NCI-H1105 (cell line): ENCODE measurements at places on chromosomes 7 and 10.

DNA sequence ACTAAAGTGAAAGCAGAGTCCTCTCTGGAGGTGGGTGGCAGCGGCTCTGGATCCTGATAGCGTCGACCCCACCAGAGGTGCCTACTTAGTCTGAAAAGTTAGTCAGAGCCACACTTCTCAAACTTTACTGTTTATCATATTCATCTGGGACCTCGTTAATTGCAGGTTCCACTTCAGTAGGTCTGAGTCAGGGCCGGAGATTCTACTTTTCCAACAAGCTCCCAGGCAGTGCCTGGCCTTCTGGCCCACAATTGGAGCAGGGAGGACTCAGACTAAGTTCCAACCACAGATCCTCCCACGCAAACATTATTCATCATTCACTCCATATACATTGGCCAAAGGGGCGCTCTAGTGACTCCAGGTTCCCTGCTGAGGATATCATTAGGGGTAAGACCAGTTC lies 78.1 kb downstream of the VSTM4 start:
- no peak for DNase-seq

- no peak for DNase-seq
Measured at GRCh38 chr7:12423355-12423996, 19.8 kb upstream of the VWDE start.

GRCh38 chr7:101856473-101857357 lies 39.3 kb downstream of the CUX1 start:
- no peak for DNase-seq

GRCh38 chr7:82950436-82950835 lies 212.2 kb downstream of the PCLO start:
- no peak for DNase-seq

DNA sequence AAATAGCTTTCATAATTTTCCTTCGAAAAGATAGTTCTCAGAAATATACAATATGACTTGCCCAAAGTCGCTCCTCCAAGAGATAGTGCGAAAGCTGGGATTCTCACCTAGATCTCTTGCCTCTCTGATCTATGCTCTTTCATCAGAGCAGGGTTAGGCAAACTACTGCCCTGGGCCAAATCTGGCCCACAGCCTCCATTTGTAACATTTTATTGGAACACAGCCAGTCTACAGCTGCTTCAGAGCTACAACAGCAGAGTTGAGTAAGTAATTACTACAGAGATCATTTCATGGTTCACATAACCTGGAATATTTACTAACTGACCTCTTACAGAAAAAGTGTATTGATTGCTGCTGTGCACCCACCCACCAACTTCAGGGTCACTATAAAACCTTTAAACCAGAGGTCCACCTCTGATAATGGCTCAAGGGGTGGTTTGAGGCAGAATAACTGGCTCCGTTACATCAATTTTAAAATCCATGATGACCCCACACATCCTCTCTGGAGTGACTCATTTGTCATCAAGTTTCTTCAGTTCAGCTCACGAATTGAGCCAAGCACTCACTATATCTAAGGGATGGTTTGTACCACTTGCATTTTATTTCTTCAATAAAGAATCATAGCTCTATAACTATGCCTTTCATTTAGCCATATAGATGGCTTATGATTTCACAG lies 1019.0 kb downstream of the XPNPEP1 start:
- peak; percentile 12 for DNase-seq

GRCh38 chr7:100095704-100096103 lies 5.5 kb downstream of the MCM7 start:
- no peak for DNase-seq

GRCh38 chr10:27258492-27258837 lies 17.9 kb upstream of the ACBD5 start:
- DNase-seq = no peak

- no peak for DNase-seq
Measured at GRCh38 chr10:75528392-75528791, 97.0 kb downstream of the LRMDA start.

DNA sequence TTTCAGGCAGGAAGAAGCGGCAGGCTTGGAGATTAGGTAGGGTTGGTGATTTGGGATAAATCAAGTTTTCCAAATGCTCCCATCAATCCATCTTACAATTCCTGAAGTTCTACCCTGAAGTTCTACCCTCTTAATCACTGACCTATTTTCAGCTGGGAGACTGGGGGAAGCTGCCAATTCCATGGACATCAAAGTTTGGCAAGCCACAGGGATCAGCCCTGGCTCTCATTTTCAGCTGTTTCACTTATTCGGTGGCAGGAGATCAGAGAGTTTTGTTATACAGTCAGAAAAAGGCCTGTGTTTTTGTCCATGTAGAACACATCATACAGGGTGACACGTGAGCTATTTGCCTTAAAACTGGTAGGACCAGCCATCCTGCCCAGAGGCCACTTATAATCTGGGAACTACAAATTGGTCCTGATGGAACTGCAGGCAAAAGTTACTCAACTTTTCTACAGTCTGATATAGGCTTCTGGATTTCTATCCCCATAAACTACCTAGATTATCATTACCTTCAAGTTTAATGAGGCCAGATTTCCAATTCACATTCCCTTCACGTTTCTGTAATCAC lies 112.9 kb upstream of the ZNF746 start:
- no peak for DNase-seq

GRCh38 chr10:95784279-95784913 lies 28.4 kb downstream of the ENTPD1 start:
- DNase-seq = peak; percentile 9

GRCh38 chr10:29840516-29841276 lies 205.9 kb upstream of the SVIL start:
- no peak for DNase-seq

GRCh38 chr7:70533614-70534013 lies 598.3 kb upstream of the GALNT17 start:
- no peak for DNase-seq

- no peak for DNase-seq
Measured at GRCh38 chr7:33346055-33346454, 216.7 kb downstream of the BBS9 start.

- no peak for DNase-seq
Measured at GRCh38 chr10:80580638-80581468, 43.2 kb downstream of the SH2D4B start.

DNA sequence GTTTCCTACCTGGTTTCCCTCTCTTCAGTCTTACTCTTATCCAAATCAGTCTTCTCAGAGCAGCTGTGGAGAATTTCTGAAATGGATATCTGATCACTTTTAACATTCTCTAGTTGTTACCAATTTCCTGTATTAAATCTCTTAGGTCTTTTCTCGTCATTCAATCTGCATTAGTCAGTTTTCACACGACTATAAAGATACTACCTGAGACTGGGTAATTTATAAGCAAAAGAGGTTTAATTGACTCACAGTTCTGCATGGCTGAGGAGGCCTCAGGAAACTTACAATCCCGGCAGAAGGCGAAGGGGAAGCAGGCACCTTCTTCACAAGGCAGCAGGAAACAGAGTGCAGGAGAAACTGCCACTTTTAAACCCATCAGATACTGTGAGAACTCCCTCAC lies 444.8 kb downstream of the GATA3 start:
- DNase-seq = no peak

GRCh38 chr10:73586583-73586984 lies 4.6 kb downstream of the USP54 start:
- no peak for DNase-seq

DNA sequence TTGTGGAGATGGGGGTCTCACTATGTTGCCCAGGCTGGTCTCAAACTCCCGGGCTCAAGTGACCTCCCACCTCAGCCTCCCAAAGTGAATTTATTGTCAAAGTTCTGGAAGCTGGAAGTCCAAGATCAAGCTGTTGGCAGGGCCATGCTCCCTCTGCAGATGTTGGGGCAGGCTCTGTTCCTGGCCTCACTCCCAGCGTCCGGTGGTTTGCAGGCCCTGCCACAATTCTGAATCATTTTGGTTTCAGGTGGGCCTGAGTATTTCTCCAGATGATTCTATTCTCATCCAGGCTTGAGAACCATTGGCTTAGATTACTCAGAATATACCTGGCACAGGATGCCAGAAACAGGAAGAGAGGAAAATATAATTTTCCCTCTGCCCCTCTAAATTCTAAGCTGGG lies 737.4 kb downstream of the TNS3 start:
- no peak for DNase-seq

DNA sequence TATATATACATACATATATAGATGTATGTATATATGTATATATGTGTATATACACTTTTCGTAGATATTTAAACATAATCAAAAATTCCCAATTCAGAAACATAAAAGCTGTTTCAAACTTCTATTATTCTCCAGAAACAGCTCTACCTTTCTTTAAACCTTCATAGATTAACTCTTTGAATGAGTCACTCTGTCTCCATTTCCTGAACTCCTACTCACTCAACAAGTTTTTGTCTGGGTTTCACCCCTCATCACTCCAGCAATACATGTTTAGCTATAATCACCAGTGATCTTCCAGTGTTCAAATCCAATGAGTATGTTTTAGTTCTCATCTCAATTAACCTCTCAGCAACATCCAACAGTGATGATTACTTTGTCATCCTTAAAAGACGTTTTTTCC lies 9.6 kb downstream of the DGKB start:
- no peak for DNase-seq

- DNase-seq = no peak
Measured at GRCh38 chr10:6297951-6298381, 95.2 kb downstream of the PFKFB3 start.

DNA sequence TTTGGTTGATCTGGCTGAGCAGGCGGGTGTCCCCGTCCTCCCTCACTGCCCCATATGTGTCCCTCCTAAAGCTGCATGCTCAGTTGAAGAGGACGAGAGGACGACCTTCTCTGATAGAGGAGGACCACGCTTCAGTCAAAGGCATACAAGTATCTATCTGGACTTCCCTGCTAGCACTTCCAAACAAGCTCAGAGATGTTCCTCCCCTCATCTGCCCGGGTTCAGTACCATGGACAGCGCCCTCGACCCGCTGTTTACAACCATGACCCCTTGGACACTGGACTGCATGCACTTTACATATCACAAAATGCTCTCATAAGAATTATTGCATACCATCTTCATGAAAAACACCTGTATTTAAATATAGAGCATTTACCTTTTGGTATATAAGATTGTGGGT lies 26.9 kb upstream of the TRIM56 start:
- DNase-seq = no peak

GRCh38 chr10:16975188-16975587 lies 154.4 kb downstream of the CUBN start:
- no peak for DNase-seq

GRCh38 chr10:113620511-113620910 lies 43.3 kb downstream of the NRAP start:
- peak; percentile 39 for DNase-seq

- no peak for DNase-seq
Measured at GRCh38 chr7:156604311-156604710, 36.3 kb upstream of the RNF32 start.

GRCh38 chr7:71511361-71511807 lies 379.4 kb downstream of the GALNT17 start:
- DNase-seq = no peak

DNA sequence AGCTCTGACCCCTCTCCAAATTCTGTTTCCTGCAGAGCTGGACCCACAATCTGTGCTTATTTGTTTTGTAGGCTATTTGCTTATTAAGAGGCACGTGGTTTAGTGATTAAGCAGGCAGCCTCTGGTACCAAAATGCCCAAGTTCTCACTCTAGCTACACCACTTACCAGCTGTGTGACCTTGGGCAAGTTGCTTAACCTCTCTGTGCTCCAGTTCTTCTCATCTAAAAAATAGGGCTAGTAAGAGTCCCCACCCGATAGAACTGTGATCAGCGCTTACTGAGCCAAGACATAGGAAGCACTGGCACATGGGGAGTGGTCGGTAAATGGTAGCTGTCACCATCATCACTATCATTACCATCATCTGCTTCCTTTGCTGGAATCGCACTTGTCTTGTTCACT lies 20.8 kb downstream of the C10orf105 start:
- DNase-seq = no peak

DNA sequence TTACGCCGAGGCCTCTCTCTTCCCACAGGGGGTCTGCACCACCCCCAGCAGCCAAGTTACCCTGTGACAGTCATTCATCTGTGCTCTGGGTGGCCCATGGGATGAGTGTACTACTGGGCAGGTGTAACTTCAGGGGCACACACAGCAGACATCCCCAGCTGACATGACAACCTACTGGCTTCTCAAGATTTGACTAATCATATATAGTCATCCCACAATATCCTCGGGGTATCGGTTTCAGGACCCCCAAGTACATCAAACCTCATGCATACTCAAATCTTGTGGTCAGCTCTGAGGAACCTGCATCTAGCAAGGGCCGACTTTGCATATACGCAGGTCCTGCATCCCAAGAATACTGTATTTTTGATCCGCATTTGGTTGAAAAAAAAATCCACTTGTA lies 336.9 kb upstream of the C7orf33 start:
- no peak for DNase-seq

DNA sequence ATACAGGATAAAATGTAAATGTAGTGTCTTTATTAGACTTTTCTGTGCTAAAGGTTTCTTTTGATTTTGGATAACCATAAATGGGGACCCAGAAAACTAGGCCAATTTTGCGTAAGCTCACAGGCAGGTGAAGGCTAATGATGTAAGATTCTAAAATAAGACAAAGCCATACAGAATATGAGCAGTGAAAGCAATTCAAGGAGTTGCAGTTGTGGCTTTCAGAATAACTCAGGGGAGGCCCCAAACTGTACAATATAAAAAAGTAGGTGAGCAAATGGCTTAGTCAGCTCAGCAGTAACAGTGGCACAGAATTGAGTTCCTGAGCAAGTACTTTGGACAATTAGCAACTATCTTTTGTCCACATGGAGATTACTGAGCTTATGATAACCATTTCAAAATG lies 81.7 kb upstream of the NRP1 start:
- no peak for DNase-seq

DNA sequence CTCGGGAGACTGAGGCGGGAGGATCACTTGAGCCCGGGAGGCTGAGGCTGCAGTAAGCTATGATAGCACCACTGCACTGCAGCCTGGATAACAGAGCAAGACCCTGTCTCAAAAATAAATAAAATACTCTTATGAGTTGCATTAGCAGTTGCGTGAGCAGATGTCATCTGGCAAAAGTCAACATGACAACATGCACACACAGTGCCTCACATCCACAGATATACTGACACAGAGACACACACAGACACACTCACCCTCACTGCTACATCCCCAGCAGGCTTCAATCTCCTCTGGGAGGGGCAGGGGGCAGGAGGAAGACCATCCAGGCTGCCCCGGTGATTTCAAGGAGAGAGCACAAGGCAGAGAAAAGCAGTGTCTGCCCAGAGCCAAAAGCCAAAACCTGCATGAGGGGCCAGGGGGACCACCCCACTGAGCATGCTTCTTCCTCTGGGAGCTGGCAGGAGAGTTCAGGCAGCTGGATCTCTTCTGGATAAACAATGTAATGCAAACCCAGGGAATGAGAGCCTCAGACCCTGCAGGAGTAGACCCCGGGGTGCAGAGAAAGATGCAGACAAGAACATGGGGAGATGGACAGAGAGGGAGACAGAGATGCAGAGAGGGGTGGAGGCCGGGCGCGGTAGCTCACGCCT lies 9.6 kb upstream of the ELN start:
- DNase-seq = no peak

DNA sequence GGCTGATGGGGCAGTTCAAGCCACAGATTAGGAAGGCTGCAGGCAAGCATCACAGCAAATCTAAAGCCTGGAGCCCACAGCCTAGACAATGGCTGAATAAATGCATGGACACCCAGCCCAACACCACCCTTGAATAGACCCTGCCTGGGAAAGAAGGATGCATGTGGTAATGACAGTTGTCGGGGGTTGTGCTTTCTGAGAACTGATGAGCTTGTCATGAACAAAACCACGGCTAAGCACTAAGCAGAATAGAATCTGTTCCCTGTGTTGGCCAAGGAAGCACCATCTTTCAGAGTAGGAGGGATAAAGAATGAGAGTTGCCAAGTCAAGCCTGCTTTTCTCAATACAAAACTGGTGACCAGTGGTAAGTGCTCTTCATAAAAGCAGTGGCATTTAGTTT lies 66.1 kb upstream of the JCAD start:
- DNase-seq = no peak
